ENCODE measurements at places on chromosomes 7 and 10. TPM values are rescaled to one million over a fixed set of nuclear protein-coding genes. Genes with fewer than 3 reads are reported as not detected.

Gene PON3
- total RNA-seq: 28.2 TPM

Gene PON1
- 0.34 TPM for total RNA-seq

Gene PDK4
- 4.5 TPM for total RNA-seq

Gene SFTPA2
- total RNA-seq: not detected

Gene C10orf62
- 0.12 TPM for total RNA-seq

Gene PLXDC2
- total RNA-seq: 0.04 TPM

Gene IKZF5
- total RNA-seq: 7.5 TPM

Gene XRCC2
- 3.9 TPM for total RNA-seq

Gene MCM10
- total RNA-seq: 22.9 TPM

All from A549 treated with CpdA at 1 μM for 4 hours (cell line).